ENCODE measurements at places on chromosomes 7 and 10.

GRCh38 chr7:130593033-130593432 lies 75.5 kb downstream of the COPG2 start:
- DNase-seq, result peak; percentile 6

- no peak for DNase-seq
Measured at GRCh38 chr7:134619627-134620331, 26.9 kb upstream of the BPGM start.

DNA sequence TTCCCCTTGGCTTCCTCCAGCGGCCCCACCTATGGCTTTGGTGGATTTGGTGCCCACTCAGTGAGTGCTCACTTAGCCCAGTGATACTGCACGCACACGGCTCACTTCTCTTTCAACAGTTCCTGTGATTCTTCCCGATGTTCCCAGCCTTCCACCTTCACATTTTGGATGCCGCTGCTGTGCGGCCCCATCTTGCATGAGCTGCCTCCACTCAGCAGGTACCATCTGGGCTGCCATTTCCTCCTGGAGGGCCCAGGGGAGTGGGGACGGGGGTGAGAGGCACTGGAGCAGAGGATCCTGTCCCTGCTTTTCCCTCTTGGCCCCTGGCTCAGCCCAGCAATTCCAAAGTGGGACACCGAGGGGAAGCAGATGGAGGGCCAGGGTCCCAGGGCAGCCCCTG lies 323.3 kb upstream of the ZNF32 start:
- no peak for DNase-seq

DNA sequence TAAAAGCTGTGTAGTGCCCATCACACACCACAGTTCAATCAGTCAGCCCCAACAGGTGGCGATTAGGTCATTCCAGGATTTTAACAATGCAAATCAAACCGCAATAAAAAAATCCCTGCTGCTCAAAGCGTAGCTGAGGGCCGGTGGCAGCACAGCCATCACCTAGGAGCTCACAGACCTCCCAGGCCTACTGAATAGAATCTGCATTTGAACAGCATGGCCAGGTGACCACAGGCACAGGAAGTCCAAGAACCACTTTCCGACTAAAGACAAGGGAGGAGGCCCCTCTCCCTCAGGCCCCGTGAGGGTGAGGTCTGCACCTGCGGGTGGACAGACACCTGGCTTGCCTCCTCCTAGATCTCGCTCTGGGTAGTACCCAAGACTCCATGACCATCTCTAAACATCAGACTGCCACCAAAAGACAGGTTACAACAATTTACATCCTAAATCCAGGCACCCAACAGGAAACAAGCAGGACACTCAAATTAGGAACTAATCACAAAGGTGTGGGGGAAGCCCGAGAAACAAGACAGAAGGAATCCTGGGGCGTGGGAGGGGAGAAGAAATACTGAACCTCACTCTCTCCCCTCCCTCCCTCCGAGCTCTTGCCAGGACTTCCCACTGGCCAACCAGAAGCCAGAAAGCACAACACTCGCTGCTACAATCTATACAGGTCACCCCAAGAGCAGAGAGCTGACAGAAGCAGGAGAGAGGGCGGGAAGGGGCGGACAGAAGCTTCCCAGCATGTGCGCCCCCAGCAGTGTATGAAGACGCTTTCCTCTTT lies 19.2 kb downstream of the GNA12 start:
- no peak for DNase-seq

- DNase-seq, result no peak
Measured at GRCh38 chr7:135169141-135169963, 1.2 kb downstream of the CYREN start.

- DNase-seq, result no peak
Measured at GRCh38 chr10:118804262-118804773, 49.5 kb upstream of the CACUL1 start.

DNA sequence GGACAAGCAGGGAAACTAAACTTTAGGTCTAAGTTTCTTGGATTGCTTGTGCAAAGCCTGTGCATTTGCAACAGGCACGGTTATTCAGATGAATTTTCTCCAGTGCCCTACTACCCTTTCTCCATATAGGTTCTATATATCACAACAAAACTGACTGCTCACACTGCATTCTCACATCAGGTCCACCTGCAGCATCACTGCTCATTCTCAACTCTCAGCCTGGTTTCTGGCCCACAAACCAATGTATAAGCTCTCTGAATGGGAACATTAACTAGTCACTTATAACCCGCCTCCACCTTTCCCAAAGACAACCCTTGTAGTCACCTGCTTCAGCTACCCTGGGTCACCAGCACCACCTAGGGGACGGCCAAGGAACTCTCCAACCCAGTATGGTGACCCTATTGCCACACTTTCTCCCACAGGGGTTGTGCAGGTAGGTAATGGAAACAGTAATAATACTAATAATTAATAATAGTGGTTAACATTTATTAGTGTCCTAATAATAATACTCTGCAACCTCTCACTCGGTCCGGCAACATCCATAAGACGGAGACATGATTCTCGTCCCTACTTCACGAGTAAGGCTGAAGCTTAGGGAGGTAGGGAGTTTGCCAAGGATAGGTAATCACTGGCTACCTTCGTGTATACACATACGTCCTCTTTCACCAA lies 97.3 kb downstream of the CLEC2L start:
- DNase-seq, result no peak

- no peak for DNase-seq
Measured at GRCh38 chr7:12401538-12402364, 1.9 kb downstream of the VWDE start.

DNA sequence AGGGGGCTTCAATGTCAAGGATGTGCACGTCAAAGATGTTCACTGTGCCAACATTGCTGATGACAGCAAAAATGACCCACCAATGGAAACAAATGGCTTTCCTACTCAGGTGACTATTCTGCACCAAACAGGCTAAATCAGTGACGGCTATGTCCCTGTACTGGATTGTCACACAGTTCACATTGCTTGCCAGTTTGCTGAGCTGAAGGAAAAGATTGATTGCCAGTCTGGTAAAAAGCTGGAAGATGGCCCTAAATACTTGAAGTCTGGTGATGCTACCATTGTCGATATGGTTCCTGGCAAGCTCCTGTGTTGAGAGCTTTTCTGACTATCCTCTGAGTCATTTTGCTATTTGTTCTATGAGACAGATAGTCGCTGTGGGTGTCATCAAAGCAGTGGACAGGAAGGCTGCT lies 202.2 kb upstream of the ETV1 start:
- no peak for DNase-seq

- DNase-seq, result no peak
Measured at GRCh38 chr10:77493851-77494261, 143.8 kb downstream of the KCNMA1 start.

DNA sequence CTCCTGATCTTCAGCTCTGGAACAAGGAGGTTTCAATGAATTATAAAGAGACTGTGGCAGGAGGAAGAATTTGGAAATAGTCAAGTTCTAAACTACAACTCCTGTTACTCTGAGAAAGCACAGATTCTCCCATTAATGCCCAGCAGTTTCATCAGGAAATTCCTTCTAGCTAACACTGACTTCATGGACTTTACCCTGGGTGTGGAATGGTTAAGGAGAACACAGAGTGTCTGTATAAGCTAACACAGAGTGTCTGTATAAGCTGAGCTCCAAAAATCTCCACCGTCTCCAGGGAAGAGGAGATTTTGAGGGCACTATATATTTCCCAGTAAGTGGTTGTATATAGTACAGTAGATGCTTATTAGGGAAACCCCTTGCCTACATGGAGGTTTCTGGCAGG lies 675.5 kb downstream of the XPNPEP1 start:
- no peak for DNase-seq

GRCh38 chr7:150367677-150368095 lies 936 bp upstream of the REPIN1 start:
- DNase-seq, result no peak

DNA sequence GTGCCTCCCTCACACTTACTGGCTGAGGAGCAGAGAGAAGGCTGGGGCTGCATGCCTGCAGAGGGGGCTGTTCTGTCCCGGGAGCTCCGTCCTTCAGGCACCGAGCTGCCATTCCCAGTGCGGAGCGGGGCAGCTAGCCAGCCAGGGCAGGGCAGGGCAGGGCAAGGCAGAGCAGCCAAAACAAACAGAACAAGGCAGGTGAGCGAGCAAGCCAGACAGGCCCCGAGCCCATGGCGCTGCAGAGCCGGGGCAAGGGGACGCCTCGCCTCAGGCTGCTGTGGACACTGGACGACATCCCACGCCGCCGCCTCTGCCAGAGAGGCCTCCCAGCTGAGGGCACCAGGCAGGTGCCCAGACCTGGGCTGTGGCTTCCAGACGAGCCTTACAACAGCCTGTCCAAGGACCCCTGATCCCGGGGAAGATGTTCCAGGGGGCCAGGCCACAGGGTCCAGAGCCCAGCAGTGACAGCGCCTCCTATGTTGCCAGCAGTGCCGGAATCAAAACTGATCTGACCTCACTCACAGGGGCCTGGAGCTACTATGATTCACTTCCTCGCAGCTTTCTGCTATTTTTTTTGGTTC lies 8.2 kb upstream of the NDST2 start:
- no peak for DNase-seq

- no peak for DNase-seq
Measured at GRCh38 chr10:110376021-110376766, 71.5 kb upstream of the SMNDC1 start.

DNA sequence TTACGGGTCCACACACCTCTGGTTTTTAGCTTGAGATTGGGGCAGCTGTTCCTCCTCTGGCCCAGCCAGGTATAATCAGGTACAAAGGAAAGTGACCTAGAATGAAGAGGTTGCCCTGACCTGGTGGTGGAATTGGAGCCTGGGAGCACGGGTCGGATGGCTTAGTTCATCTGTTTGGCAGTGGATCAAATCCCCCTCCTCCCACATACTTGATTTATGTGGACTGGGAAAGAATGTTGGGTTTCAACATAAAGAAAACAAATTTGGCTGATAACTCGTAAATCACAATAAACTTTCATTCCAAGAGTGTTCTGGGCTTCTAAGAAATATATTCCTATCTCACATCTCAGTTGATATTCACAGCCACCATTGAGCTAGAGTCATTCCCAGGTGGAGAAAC lies 186.8 kb downstream of the CUX1 start:
- no peak for DNase-seq

DNA sequence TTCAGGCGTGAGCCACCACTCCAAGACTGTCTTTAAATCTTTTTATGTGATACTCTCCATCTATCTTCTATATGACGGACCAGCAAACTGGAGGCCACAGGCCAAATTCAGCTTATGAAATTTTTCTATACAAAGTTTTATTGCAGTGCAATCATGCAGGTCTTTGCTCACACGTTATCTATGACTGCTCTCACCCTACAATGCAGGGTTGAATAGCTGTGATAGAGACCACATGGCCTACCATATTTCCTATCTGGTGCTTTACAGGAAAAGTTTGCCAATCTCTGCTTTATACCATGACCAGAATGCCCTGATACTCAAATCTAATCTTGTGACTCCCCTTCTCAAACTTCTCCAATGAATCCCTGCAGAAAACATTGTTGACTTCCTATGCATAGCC lies 89.5 kb upstream of the ACBD5 start:
- no peak for DNase-seq

DNA sequence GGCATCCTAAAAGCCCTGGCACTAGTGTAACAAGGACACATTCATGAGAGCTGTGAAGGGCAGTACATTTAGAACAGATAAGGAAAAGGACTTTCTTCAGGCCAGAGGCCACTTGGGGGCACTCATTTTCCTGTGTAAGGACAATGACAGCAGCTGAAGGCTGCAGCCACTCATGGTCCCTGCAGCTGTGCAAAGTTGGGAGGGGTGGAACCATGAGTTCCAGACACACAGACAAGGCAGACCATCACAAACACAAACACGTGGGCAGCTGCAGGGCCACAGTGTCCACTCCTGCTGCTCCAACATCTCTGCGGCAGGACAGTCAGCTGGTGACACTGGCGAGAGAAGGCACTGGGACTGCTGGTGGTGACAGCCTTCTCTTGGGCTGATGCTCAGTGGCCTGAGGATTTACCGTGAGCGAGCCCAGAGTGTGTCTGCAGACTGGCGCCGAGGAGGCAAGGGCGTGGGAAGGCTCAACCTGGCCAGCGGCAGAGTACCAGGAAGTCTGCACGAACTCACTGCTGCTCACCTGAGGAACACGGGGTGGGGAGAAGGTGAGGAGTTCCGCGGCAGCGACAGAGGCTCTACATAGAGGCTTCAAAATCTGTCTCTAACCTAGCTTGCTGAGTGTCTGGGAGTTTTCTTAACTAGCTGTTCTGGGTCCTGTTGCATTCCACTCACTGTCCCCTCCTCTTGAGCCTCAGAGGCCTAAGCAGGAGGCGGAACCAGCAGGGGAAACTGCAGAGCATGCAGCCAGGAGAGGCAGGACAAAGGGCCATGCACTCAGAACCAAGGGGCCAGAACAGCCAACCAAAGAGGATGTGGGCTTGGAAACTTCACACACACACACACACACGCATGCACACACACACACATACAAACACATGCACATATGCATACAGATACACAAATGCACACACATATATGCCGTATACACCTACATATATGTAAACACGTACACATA lies 76.5 kb upstream of the DDC start:
- DNase-seq, result no peak

GRCh38 chr7:7157887-7158271 lies 24.5 kb upstream of the C1GALT1 start:
- DNase-seq, result no peak

- no peak for DNase-seq
Measured at GRCh38 chr7:47221826-47222225, 360.1 kb downstream of the TNS3 start.

DNA sequence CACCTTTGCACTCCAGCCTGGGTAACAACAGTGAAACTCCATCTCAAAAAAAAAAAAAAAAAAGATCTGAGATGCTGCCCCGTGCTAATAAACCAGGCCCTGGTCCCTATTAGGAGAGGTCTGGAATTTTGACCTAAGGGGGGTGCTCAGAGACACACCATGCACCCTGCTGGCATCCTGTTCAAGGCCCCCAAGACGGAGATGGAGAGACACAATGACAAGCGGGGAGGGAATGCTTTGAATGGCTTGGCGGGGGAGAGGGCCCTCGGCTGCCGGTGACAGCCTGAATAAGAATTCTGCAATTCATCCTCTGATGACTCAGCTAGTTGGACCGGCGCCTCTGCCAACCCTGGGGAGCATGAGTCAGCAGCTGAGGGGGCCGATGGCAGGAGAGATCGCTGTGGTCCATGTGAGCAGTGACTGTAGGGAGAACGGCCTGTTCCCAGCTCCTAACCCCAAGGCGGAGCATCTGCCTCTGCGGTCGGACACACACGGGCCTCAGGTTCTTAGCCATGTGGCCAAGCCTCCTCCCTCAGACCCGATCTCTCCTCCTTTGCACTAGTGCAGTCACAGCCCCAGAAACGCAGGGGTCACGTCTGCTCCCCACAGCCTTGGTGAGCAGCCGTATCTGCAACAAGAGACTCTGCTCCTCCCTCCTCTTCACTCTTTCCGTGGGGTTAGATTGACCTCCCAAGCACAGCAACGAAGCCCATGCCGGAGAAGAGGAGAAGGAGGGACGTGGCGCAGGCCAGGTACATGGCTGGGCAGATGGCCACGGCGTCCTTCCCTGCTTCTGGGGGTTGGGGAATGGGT lies 14.9 kb downstream of the TRIM56 start:
- DNase-seq, result no peak

GRCh38 chr10:103802637-103803353 lies 52.6 kb downstream of the SH3PXD2A start:
- DNase-seq, result no peak

All from left kidney (tissue), 8 donors.